Activated CD8-positive, alpha-beta memory T cell treated with anti-CD3 and anti-CD28 coated beads for 1 hour (primary cell): ENCODE measurements at places on chromosomes 3 and 15.

DNA sequence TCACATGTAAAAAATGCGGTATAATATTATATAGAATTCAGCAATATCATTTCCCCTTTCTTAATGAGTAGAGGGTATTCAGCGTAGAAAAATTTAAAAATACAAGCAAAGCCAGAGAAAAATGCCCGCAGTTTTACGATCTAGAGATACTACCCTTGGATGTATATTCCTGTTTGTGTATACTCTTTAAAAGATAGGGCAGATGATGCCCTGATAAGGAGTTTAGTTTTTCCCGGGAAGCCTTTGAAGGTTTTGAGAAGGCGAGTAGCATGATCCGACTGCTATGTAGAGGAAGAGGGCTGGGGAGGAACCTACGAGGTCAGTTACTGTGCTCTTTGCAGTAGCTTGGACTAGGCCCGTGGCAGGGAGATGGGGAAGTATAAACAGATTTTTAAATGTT, 1.2 kb downstream of the YEATS2 start:
- DNase-seq, result no peak

DNA sequence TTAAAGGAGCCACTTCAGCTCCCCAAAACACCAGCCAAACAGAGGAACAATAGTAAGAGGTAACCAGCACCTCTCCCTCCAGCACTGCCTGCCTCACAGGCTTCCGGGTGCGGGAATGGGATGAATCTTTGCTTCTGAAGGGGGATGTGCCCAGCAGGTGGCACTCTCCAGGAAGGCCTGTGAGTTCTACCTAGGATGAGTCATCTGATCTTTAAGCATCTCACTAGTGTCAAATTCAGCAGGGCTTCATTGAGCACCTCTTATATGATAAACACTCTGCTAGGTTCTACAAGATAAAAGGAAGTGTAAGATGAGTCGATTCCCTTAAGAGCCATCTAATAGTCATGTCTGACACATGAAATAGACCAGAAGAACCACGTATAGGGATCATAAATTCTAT, 237.4 kb upstream of the UMPS start:
- DNase-seq, result no peak

GRCh38 chr3:126555795-126556636, 2.7 kb downstream of the C3orf22 start:
- DNase-seq, result no peak

GRCh38 chr3:56452085-56452484, 16.2 kb downstream of the ERC2 start:
- DNase-seq, result no peak

DNA sequence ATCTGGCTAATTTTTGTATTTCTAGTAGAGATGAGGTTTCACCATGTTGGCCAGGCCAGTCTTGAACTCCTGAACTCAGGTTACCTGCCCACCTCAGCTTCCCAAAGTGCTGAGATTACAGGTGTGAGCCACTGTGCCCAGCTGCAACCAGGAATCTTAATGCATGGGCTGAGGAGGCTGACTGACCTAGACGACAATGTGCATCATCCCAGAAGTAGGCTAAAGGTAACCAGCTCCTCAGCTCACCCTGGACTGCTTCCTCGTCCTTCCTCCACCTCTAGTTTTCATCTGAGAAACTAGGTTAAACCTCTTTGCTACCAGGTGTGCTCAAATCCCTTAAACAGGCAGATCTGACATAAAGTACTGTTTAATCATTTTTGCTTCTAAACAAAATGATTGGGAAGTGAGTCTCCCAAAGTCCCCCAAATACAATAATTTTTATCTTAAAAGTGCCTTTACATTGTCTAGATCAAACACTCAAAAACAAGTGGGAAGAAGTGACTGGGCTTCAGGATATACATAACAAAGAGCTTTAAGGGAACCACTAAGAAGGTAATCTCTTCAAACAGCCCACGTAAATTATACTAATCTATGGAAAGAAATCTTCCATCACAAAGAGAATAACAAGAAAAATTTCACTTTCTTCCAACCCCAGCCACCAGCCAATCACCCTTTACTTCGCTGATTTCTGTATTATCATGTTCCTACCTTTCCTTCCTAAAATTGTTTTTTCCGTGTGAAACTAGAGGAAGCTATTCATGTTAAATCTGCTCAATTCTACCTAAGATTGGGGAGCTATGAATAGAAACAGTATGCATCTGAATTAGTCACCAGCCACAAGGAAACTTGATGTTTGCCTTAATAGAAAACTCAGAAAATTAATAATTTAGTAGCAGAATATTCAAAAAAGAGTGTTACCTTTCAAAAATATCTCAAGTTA, 34.7 kb downstream of the IGF2BP2 start:
- no peak for DNase-seq

DNA sequence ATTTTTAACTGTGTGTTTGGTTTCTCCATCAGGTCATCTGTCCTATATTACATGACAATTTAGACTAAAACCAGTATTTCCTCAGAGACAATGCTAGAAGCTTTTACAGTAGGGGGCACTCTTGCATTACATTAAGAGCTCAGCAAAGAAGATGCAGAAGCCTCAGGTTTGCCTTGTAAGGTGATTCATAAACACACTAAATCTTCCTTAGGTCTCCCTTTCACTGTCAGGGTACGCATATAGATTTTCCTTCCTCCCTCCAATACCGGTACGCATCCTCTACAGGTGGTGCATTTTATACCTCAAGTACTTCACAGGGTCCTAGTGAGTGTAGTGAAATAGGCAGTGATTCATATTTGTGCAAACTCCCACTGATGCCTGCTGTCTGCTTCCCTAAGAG, 46.5 kb downstream of the CD86 start:
- no peak for DNase-seq

- DNase-seq, result no peak
These were observed 169.7 kb downstream of the PLCL2 start for GRCh38 chr3:17054301-17054981.

- DNase-seq, result no peak
These were observed 135.9 kb downstream of the ANO10 start for GRCh38 chr3:43485931-43486330.

DNA sequence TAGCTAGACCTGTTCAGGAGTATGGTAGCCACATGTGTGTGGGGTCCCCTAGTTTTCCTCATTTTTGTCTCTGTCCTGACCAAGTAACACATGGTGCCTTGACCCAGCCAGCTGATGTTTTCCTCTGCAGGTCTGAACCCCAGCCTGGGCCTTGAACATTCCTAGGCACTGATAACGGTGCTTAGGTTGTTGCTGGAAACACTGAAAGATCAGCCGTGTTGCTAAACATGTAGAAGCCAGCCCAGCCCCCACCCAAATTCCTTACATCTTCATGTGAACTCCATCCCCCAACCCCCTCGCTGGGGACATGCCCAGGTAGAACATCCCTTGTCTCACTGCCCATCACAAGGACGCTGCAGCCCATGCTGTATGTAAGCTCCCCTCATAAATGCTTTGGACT, 18.7 kb downstream of the RTP3 start:
- no peak for DNase-seq

DNA sequence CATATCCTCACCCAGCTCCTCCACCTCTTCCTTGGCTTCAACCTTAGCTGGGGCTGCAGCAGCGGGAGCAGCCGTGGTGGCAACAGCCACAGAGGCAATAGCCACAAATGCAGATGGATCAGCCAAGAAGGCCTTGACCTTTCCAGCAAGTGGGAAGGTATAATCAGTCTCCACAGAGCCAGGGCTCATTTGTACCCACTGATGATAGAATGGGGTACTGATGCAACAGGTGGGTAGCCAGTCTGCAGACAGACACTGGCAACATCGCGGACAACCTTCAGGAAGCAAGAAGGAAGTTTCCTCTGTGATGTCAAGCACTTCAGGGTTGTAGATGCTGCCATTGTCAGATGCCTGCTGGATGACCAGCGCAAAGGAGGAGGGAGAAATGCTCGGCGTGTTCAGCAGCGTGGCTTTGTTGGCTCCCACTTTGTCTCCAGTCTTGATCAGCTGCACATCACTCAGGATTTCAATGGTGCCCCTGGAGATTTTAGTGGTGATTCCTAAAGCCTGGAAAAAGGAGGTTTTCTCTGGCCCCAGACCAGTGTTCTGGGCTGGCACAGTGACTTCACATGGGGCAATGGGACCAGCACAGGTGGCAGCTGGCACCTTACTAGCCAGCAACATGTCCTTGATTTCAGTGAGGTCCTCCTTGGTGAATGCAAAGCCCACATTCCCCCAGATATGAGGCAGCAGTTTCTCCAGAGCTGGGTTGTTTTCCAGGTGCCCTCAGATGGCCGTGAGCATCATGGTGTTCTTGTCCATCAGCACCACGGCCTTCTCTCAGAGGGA, 4.8 kb upstream of the PLCB2 start:
- no peak for DNase-seq

GRCh38 chr15:75104804-75105557, 81.6 kb downstream of the PPCDC start:
- no peak for DNase-seq

- DNase-seq, result no peak
These were observed 77.5 kb downstream of the RPL22L1 start for GRCh38 chr3:170792471-170792870.

DNA sequence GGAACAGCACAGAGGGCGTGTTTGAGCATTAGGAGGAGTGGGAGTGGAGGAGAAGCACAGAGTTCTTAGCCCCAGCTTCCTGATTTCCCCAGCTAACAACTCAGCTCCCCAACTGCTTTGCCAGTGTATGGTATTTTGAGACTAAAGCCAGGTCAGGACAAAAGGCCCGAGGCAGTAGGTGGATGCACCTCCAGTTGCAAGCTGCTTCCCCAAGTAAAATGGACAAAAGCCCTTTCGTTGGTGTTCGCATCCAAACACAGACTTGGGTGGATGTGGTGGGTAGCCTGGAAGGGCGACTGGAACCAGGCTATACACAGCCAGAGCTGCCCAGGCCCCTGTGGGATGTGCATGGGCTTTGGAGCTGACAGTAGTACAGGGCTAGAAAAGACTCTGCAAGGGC, 12.3 kb upstream of the EHD4 start:
- DNase-seq, result no peak

GRCh38 chr3:186220911-186221645, 112.2 kb upstream of the ETV5 start:
- no peak for DNase-seq

- peak; percentile 48 for DNase-seq
These were observed at the start of gene HCLS1 for GRCh38 chr3:121660356-121661171. HCLS1 (minus strand) TSS chr3:121660903; CDS start chr3:121658347, 2,556 bp downstream.

DNA sequence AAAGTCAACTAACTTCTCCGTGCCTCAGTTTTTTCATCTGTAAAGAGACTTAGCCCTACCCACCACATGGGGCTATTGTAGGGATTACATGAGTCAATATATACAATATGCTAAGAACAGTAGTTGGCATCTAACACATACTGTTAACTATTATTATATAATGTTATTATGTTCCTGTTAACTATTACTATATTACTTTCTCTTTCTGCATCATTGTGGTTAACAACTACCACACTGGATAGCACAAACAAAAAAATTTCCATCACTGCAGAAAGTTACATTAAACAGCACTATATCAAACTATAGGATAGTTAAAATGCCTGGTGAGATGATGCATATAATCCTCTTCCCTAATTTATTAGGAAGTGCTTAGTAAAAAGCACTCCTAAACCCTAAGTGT, 23.7 kb downstream of the STAG1 start:
- no peak for DNase-seq

GRCh38 chr3:141523615-141524375, 37.0 kb downstream of the RASA2 start:
- no peak for DNase-seq

DNA sequence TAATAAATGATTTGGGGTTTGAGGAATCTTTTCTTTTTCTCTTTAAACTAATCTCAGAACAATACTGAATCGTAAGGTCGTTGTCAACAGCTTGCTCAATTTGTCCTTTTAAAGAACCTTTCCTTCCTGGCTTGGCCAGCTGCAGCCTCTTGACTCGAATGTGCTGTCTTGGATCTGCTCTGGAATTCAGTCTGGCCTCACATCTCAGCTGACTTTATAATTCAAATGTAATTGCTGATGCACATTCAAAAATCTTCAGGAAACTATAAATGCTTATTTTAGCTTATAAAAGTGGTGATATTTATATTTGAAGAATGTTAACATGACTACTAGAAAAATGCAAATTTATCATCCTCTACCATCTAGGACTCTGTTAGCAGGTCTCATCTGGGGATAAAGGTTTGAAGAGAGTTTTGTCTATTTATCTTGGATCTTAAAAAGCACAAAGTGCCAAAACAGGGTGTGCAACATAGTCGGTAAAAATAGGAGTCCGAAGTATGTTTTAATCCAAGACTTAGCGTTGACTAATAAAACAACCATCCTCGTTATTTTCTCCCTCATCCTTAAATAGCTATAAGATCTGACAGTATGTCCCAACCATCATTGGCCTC, 1035.2 kb downstream of the MCTP2 start:
- no peak for DNase-seq

DNA sequence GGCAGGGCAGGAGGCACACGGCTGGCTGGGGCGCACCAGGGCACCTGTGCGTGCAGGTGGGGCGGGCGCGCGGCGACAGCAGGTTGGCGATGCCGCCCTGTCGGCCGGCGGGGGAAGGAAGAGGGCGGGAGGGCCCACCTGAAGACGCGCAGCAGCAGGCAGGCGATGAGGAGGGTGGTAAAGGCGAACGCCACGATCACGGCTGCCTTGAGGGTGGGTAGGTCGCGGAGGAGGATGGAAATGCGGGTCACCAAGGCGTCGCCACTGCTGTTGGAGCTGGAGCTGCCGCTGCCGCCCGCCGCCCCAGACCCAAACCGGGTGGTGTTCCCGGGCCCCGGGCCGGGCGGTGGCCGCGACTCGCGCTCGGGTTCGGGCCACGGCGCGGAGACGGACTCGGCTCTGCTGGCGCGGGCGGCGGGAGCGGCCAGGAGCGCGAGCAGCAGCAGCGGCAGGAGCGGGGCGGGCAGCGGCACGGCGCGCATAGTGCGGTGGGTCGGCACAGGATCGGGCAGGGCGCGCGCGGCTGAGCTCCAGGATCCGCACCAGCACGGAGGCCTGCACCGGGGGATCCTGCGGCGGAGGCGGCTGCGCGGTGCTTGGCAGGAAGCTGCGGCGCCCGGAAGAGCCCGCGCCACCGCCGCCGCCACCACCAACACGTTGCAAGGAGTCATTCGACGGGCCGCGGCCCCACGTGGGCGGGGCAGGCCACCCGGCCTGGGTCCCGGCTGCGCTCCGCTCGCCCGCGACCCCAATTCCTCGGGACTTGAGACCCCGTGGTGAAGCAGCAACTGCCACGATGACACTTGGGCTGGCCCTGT, at the start of gene FAM174B:
Gene FAM174B, minus strand, starts transcription at position 598 of the 818 bp plus-strand sequence.
- peak; percentile 2 for DNase-seq

DNA sequence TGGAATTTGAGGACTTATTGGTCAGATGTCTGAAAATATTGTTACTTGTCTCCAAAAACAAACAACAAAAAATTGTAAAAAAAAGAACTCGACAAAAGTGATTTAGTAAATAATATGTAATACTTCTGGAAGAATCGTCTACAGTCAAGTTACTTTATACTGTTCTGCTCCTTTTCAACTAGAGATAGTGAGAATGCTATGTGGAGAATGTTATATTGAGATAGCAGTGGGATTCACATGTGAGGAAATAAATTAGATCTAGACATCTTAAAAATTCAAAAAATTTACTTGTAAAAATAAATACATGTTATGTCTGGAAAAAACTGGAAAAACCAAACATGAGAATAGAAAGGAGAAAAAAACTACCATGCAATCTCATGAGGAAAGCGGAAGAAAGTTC, 64.9 kb downstream of the SGO1 start:
- no peak for DNase-seq

GRCh38 chr15:26260517-26261133, 397.5 kb upstream of the ATP10A start:
- no peak for DNase-seq
